Posterior cingulate gyrus (tissue), 11 donors: ENCODE measurements at places on chromosomes 7 and 10.

DNA sequence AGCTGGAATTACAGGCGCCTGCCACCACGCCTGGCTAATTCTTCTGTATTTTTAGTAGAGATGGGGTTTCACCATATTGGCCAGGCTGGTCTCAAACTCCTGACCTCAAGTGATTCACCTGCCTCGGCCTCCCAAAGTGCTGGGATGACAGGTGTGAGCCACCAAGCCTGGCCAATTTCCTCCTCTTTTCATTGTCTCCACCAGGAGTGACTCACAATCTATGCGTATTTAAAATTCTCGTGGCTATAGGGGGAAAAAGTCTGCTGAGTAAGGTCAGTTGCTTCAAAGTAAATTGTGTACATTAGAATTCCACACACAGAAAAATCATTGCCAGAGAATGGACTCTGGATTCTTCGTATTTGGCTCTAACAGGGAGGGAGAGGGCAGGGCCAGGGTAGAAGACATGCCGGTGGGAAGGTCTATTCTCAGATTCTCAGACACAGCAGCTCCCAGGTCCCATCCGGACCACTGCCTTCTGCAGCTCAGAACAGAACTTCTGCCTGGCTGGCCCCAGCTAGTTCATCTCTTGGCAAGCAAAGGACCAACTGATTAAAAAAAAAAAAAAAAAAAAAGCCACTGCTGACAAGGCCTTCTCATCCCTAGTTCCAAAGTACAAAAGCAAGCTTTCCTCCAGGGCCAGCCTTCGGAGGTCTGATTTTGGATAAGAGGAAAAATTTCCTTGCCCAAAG, 22.2 kb downstream of the PSPH start:
- no peak for DNase-seq

GRCh38 chr10:110008518-110009339, 945 bp downstream of the ADD3 start:
- no peak for DNase-seq

GRCh38 chr7:111424768-111425167, 137.5 kb downstream of the IMMP2L start:
- DNase-seq, result no peak

- no peak for DNase-seq
Measured at GRCh38 chr10:75297021-75297599, 61.4 kb upstream of the COMTD1 start.

DNA sequence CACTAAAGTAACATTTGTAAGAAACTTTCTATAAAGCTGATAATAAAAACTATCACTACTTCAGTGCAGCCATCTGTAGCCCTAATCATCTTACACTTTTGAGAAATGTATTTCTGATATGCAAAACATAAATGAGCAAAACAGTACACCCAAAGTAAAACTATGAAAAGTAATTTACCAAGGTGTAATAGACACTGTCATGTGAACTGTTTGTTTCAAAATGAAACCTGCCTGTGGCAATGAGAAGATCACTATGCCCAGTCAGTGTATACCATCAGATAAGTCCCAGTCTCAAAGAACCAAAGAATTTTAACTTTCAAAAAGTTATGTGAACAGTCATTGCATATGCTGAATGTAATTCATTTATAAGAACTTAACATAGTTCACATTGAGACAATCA, 398.1 kb downstream of the CDC14C start:
- no peak for DNase-seq

- no peak for DNase-seq
Measured at GRCh38 chr7:36207451-36208291, 54.6 kb downstream of the EEPD1 start.

DNA sequence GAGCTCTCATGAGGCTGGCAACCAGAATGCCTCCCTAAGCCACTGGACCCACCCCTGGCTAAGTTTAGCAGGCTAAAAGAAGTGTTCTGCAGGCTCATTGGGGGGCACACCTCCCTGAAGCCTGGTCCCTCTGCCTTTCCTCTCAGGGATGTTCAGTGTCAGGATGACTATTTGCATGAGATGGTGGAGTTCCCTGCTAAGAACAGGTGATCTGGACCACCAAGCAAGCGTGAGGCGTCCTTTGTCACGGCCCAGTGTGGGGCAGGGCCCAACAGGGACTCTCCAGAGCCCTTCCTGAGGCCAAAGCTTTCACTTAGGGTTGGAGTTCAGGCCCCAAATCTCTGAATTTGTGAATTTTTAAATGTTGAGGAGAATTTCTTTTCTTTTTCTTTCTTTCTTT, 12.0 kb downstream of the SUFU start:
- no peak for DNase-seq

GRCh38 chr10:75720157-75720556, 288.7 kb downstream of the LRMDA start:
- no peak for DNase-seq

DNA sequence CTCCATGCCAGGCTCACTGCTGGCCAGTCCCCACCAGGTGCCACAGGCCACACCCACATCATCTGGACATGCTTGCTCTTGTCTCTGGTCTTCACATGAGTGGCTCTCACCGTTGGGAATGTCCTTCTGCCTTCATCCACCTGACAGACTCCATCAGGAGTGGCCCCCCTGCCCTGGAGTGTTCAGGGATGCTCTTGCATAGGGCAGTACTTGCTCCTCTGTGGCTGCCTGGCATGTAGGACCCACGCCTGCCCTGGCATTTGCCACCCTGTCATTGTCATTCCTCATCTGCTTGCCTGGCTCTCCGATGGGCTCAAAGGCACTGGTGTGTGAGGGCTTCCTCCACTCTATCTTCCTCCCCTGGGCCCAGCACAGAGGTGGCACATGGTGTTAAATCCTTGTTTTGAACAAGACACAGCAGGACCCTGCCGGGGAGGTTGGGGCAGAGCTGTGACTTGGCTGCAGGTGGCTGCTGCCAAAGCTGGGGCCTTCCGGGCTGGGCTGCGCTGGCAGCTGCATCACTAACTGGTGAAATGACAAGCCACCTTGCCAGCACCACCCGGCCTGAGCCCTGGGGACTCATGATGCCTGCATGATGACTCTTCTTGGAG, 1.8 kb downstream of the SH2D4B start:
- no peak for DNase-seq
